ENCODE measurements at places on chromosomes 7 and 10. TPM values are rescaled to one million over a fixed set of nuclear protein-coding genes. Genes with fewer than 3 reads are reported as not detected.

TFEC gene
- 0.05 TPM for total RNA-seq

EPHB6 gene
- 14.9 TPM for total RNA-seq

IFIT1B gene
- not detected for total RNA-seq

PRKCQ gene
- 37.8 TPM for total RNA-seq

PSD gene
- 8.0 TPM for total RNA-seq

MEST gene
- 1.5 TPM for total RNA-seq

KCNK18 gene
- total RNA-seq = not detected

COL28A1 gene
- total RNA-seq = 0.13 TPM

DNA sequence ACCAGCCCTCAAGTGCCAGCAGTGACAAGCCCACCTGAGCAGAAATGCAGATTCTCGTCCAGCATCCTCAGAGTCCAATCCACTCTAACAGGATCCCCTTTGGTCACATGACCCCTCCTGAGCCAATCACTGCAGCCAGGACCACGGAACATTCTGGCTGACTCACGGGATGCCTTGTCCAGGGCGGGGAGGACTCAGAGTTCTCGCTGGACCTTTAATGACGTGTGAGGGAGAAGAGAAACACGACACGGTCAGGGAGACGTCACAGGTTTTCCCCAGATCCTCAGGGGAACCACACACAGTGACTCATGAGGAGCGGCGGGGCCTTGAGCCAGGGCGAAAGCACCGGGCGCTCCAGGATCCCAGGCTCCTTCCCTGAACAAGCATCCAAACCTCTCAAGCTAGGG lies 155.7 kb downstream of the PTPRN2 start:
- no peak for ATAC-seq

- no peak for ATAC-seq
Observed at GRCh38 chr7:93828260-93828659, 62.3 kb downstream of the TFPI2 start.

GRCh38 chr7:22725585-22725984 lies 1.4 kb upstream of the IL6 start:
- no peak for ATAC-seq

DNA sequence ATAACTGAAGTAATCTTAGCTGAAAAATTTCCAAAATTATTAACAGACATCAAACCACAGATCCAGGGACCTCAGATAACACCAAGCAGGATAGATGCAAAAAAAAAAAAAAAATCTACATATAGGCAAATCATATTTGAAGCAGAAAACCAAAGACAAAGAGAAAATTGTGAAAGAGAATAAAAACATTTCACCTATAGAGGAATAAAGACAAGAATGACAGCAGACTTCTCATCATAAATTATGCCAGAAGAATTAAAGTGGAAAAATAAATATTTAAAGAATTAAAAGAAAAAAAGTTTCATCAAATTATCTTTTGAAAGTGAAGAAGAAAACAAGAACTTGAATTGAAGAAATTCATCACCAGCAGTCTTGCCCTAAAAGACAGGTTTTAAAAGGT lies 467.5 kb downstream of the GPAM start:
- ATAC-seq = no peak

DNA sequence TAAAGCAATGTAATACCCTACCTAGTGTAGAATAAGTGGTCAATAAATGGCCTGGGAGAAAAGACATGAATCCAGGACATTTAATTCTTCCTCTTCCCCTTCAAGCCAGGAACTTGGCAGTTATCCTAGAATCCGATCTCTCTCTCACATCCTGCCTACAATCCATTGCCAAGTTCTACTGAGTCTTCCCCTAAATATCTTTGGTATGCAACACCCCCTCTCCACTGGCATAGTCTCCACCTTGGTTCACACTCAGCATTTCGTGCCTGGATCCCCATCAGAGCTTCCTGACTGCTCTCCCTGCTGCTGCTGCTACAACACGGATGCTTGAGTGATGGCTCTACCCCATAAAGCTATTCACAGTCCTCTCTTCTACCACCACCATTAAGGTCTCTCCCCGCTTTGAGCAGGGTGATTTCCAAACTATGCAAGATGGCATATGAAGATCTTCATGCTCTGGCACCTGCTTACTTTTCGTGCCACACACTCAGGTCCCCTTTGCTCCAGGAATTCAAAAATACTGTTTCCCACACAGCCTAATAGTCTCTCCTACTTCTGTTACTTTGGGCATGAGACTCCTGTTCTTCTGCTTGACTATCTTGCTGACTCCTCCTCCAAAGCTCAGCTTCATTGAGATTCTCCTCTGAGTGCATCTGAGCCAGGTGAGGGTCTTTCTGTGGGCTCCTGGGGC lies 4.8 kb downstream of the ANK3 start:
- no peak for ATAC-seq

DNA sequence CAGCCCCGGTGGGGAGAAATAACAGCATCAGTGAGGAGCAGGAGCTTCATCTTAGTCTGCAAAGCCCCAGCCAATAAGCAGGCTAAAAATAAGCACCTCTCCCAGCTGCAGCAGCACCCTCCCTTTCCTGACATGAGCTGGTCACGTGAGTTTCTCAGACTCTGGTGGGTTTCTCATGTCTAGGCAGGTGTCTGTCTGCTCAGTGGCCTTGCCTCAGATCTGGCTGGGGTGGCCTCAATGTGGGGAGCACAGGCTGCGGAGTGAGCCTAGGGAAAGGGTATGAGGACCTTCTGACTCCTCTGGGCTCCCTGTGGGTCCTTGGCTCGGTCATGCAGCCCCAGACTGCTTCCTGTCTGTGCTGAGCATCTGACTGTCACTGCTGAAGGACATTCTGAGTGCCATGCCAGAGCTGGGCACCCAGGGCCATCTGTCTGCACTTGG lies 81.6 kb upstream of the LRRC4 start:
- no peak for ATAC-seq

DNA sequence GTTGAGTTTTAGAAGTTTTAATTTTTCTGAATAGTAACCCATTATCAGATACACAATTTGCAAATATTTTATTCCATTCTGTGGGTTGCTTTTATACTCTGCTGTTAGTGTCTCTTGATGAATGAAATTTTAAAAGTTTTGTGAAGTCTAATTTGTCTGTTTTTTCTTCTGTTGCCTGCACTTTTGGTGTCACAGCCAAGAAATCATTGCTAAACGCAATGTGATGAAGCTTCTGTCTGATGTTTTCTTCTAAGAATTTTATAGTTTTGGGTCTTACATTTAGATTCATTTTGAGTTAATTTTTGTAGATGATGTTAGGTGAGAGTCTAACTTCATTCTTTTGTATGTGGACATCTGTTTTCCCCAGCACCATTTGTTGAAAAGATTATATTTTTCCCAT lies 330.0 kb upstream of the FOXK1 start:
- no peak for ATAC-seq

DNA sequence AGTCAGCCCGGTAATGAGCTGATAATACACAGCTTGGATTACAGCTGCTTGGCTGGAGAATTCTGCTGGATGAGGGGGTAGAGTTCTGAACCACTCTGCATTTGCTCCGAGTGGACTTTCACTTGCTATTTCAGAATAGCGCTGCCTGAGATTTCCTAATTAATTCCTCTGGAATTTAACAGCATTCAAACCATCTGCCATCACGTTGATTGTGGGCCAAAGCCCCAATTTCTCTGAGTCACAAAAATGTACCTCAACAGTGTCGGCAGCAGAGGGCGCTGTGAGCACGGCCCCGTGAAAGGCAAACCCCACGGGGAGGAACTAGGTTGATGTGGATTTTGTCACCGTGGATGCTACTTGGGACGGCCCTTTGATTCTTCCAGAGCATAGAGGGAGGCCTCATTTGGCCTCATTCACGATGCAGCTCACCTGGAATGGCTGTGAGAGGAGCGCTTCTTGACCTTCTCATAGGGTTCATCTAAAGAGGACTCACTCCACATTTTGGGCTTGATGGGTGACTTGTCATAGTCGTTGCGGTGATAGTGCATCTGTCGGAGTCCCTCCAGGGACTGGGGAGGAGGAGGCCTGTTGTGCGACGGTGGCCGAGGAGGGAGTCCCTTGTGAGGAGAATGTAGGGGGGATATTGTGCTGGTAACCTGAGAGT lies 73.3 kb downstream of the PRPF18 start:
- ATAC-seq = peak; percentile 47

DNA sequence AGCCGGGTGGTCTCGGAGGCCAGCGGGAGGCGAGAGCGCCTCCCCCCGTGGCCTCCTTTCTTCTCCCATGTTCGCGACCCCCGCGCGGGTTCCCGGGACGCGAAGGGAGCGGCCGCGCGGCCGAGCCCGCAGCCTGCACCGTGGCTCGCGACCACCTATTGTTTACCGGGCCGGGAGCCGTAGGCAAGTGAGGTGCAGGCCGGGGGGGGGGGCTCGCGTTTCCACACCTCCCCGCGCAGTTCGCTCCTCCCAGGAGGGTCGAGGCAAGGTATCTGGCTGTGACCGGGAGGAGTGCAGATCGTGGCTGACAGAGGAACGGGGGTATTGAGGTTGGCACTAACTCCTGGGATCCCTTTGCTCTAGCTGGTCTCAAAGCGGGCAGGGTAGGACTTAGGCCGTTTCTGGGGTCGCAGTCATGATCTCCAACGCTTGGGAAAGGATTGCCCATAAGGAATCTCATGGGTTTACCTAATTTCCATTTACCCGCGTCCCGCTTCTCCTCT lies 734 bp downstream of the PTPN12 start:
- no peak for ATAC-seq

- ATAC-seq = no peak
Observed at GRCh38 chr7:19520392-19520791, 188.4 kb downstream of the POLR1F start.

DNA sequence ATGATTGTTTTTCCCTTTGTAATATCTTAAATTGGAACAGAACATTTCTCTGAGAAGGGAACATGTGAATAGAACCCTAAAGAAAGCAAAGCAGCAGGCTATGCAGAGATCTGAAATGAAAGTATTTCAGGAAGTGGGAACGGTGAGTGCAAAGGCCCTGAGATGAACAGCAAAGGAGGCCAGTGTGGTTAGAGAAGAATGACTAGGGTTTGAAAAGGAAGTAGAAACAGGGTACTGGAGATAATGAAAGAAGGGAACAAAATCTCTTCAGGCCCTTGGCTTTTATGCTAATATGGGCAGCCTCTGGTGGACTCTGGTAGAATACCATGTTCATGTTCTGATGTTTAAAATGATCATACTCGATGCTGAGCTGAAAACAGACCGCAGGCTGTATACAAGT lies 22.2 kb downstream of the ARHGAP21 start:
- ATAC-seq = peak; percentile 88

DNA sequence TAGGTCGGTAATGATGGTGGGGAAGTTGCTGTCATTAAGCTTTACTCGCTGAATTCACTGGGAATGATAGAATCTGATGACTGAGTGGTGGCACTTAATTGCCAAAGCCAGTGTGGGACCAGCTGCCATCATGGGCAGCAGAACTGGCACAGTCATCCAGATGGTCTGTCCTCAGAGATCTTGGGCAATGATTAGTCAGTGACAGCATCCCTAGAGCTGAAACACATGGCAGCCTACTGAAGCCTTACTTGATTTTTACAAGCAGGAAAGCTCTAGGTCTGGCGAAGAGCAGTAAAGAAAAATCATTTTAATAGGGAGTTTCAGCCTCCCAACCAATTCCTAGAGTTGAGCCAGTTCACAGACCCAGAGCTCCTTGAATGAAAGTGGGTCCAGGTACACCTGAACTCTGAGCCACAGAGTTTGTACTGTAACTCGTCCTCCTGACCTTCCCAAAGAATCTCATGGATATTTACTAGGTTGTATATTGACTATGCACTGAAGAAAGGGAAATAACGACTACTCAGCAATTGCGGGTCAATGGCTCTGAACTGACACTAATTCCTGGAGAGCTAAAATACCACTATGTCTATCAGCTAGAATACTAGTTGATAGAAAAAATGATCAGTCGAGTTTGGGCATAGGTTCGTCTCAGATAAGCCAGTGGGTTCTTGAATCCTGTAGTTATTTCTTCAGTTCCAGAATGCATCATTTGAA lies 4.4 kb upstream of the ASB13 start:
- no peak for ATAC-seq

GRCh38 chr7:96067321-96067720 lies 254.6 kb downstream of the SLC25A13 start:
- no peak for ATAC-seq

- ATAC-seq = no peak
Observed at GRCh38 chr10:46290101-46290886, 3.5 kb downstream of the ANTXRL start.

DNA sequence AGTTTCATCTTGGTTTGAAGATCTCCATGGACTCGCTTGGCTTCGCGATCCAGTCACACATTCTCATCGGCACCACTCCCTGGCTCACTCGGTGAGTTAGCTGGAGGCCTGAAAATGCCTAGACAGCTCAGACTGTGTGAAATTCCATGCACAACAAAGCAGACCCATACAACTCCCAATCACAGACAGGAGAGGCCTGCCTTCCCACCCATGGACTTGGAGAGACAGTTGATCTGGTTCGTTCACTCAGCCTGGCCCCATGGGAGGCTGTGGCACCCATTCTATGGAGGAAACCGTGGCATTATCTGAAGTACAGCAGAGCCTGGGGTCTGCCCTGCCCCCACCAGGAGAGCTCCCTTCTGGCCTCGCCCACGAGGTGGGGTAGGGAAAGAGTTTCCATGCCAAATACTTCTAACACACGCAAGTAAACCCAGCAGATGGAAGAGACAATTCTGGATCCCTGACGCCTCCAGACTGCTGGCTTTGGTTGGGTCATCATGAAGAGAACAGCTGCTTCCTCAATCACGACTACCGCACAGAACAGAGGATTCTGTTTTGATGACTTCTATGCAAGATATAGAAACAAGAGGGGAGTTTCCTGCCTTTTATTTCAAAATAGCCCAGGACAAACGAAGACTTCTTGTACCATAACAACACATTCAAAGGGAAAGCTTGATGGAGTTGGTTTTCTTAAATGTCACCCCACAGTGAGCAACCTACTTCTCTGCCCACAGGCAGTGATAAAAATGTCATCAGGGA lies 15.9 kb downstream of the FAM53B start:
- ATAC-seq = peak; percentile 55

DNA sequence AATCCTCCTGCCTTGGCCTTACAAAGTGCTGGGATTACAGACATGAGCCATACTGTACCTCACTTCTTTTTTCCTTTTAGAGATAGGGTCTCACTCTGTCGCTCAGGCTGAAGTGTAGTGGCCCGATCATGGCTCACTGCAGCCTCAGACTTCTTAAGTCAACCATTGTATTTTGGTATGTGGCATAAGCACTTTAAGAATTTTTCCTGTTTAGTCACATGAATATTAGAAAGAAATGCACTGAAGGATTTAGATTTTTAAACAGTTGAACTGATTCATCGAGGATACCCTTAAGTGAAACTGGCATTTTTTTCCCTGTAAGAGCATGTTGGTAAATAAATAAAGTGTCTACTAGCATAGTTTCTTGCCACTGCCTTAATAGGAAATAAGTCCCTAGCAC lies 319.3 kb upstream of the CACNA2D1 start:
- ATAC-seq = no peak

- peak; percentile 40 for ATAC-seq
Observed at GRCh38 chr7:157625973-157626742, 289.4 kb downstream of the DNAJB6 start.
